ENCODE measurements at places on chromosomes 3 and 15.

GRCh38 chr3:106877627-106878026, 499.6 kb upstream of the CCDC54 start:
- DNase-seq, result no peak

GRCh38 chr3:114272271-114272670, 21.6 kb upstream of the TIGIT start:
- no peak for DNase-seq

DNA sequence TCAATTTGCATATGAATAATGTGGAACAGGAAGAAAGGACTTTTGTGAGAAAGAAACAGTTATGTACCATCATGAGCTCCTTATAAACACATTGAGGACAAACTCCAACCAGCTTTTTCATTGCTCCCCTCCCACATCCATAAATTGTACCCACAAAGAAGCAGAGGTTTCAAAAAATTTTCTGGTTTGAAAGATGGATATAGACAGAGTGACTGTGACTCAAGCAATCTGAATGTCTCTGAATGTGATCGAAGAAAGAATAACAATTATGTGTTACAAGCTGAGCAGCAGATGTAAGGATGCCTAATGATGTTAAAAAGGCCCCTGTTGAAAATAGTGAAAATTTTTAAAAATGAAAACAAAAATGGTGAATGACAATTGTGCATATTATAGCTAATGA, 127.4 kb downstream of the TFG start:
- DNase-seq, result no peak

DNA sequence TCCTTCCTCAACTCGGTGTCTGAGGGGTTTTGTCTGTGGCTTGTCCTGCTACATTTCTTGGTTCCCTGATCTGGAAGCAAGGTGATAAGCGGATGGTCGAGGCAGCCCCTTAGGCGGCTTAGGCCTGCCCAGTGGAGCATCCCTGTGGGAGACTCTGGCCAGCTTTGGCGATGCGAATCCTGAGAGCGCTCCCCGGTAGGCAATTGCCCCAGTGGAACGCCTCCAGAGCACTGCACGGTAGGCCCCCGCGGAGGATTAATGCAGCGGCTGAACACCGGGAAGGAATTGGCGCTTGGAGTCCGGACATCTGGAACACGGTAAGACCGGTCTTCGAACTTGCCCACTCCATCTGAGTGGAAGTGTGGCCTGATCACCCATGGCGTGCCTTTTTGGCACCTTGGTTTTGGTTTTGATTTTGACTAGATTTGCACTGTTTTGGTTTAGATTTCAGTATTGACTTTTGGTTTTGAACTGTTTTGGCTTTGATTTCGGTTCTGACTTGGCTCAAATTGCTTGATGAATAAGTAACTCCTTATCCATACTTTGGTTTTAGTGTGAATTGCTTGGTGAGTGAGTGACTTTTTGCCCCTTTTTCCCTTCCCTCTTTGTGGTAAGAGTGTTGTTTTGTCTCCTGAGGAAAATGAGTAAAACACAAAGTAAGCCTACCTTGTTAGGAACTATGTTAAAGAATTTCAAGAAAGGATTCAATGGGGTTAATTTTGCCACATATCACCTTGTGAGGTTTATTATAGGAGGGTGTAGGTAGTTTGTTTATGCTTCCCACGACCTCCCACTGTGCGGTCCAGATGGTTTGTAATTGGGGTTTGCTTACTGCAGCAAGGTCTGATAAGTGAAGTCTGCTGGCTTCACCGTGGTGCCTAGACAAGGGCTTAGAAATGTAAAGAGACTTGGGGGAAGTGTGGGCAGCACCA, 27.1 kb upstream of the GPR156 start:
- DNase-seq, result no peak

DNA sequence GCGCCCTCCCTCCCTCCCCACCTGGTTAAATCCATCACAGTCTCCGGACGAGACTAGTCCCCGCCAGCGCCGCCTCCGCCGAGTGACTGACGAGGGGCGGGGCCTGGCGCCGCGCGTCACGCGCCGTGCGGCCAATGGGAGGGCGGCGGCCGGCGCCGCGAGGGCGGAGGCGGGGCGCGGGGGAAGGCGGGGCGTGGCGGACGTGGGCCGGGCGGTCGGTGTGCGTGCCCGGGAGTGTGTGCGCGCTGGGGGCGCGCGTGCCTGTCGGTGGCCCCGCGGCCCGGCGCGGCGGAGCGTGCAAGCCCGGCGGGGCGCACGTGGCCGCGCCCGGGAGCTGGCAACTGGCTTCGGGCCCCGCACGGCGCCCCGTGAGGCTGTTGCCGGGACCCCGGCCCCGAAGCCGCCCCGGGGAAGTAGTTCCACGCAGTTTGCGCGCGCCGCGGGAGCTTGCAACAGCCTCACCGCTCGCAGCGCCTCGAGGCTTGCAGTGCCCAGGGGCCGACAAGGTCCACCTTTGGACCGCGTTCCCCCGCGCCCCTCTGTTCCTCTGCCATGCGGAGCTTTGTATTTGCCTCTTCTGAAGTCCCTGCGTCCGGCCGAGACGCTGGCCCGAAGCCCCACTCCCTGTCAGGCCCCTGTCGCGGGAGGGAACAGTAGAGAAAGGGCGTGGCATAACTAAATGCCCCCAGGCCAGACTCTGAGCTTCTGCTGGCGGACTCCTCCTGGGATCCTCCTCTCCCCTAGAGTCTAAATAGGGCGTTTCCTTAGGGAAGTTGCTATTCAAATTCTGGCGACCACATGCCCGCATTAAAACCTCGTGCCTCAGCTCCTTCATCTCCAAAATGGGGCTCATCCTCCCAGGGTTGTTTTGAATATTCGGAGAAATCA, 400.9 kb downstream of the SHQ1 start:
- peak; percentile 84 for DNase-seq

GRCh38 chr3:160069986-160070385, 81.4 kb downstream of the IL12A start:
- DNase-seq, result no peak

DNA sequence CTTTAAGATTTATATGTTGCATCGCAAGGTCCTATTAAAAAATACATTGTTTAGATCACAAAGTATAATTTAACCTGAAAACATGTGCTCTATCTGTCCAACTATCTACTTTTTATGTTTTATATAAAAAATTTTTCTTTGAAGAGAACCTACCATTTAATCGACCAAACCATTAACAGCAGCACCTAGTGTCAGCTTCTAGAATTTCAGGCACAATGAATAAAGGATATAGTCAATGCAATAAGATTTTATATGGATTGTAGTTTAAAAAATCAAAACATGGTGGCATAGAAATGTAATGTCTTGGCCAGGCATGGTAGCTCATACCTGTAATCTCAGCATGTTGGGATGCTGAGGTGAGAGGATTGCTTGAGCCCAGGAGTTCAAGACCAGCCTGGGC, 313.7 kb downstream of the GAP43 start:
- no peak for DNase-seq

DNA sequence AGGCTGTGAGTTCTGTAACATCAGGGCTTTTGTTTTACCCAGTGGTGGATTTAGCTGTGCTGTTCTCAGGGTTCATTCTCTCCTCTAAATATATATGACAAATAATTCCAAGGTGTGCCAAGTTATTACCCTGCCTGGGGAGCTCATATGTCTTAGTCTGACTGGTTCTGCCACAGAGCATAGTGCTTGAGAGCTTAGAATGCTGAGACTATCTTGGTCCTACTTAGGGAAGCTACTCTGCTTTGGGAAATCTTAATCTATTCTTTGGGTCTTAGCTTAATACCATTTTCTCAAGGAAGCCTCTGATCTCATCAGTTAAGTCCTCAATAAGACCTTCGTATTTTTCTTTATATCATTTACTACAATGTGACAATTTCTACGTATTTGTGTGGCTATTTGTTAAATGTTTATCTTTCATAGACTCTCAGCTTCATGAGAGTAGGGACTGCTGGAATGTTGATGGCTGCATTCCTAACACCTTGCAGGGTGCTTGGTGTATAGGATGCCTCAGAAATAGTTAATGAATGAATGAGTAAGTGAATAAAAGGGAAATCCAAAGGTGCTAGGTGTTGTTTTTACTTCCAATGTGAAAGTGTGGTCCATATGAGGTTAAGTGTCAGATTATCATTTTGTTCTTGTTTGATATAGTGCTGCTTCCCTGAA, 1.8 kb downstream of the OTOL1 start:
- DNase-seq, result no peak

DNA sequence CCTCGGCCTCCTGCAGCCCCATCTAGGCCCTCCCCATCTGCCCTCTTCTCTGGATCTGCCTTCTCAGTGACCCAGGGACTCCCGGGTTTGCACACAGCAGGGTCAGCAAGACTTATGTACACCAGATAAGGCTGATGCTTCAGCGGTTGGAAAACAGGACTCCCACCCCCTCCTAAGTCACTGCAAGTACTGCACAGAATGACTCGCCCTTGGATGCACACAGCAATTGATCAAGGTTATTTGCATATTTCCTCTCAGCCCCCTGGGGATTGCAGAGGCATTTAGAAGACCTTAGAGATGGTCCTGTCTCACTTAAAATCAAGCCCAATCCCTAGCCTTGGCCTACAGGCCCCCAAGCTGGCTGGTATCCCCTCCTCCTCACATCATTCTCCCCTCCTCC, 8.9 kb downstream of the ACAN start:
- no peak for DNase-seq

- DNase-seq, result no peak
Measured at GRCh38 chr3:100896994-100897393, 96.2 kb downstream of the ABI3BP start.

- DNase-seq, result no peak
Measured at GRCh38 chr15:42072141-42072685, 22.1 kb downstream of the PLA2G4D start.

- DNase-seq, result no peak
Measured at GRCh38 chr3:183933160-183933559, 48.5 kb upstream of the PARL start.

DNA sequence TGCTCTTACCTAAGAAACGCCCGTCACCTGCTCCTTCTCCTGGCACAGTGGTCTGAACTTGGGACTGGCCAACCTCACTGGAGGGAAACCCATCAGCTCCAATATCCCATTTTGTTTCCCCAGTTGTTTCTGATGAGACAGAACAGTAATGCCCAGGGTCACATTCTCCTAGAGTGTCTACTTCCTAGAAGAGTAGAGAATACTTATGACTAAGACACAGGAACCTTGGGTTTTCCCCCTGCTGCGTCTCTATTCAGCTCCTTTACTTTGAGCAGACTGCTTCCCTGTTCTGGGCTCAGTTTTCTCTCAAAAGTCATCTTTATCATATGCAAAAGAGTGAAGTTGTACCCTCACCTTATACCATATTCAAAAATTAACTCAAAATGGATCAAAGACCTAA, 79.4 kb downstream of the POLR2M start:
- no peak for DNase-seq

GRCh38 chr3:129233538-129233937, 15.9 kb upstream of the COPG1 start:
- DNase-seq, result no peak

- no peak for DNase-seq
Measured at GRCh38 chr15:89179966-89180875, 41.2 kb downstream of the RLBP1 start.

DNA sequence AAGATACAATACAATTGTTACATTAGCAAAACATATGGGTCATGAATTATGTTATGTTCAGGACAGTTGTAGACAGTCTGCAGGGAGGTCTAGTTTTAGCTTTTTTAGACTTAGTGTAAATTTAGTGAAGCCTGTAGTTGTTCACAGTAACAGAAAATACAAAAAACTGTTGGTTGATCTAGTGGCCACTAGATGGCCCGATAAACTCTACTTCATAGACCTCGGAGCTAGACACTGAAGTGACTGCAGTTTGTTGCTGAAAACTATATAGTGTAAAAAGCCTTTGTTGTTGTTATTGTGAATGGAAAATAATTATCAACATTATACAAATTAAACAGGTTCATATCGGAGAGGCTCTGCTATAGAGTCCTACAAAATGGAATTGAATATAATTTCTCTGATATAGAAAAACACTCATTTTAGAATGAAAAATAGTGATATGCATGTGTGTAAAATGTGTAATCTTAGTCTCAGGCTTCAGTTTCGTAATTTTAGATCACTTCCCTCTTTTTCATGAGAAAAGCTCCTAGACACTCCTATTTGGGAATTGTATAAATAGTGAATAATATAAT, 18.3 kb downstream of the MAGEL2 start:
- DNase-seq, result no peak

DNA sequence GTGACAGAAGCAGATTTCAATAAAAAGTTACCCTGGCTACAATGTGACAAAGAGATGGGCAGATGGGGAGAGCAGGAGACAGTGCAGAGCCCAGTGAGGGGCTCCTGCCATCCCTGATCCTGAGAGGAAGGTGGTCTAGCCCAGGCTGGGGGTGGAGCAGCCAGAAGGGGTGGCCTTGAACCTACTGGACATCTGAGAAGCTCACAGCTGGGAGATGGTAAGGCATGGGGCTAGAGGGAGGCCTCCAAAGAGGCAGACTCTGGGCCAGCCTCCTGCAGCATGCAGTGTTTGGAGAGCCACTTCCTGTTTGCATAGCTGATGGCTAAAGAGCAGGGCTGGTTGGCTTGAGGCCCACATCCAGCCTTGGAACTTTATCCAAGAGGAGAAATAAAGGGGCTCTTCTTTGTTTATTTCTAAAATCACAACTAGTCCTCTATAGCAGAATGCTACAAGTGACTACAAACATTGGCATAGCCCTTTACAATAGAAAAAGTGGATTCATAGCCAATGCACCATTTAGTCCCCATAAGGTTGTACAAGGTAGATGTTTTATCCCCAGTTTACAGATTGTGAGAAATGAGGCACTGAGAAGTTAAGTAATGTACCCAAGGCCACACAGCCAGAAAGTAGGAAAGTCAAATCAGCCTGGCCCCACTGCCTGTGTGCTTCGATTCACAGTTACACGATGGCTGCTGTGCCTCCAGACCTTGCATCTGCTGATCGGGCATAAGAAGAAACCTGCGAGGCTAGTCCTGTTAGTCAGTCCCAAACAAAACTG, 4.6 kb downstream of the EFCC1 start:
- peak; percentile 61 for DNase-seq

Measured in NCI-H1417 (cell line).